Hypothalamus (tissue), 51 donors: ENCODE measurements at places on chromosomes 6 and 20.

GRCh38 chr6:146785001-146785585 is 186.3 kb downstream of the ADGB start:
- DNase-seq: no peak

- no peak for DNase-seq
Measured at GRCh38 chr6:104789770-104790190, 69.9 kb downstream of the HACE1 start.

- DNase-seq: no peak
Measured at GRCh38 chr6:170176898-170177771, 113.7 kb downstream of the DLL1 start.

DNA sequence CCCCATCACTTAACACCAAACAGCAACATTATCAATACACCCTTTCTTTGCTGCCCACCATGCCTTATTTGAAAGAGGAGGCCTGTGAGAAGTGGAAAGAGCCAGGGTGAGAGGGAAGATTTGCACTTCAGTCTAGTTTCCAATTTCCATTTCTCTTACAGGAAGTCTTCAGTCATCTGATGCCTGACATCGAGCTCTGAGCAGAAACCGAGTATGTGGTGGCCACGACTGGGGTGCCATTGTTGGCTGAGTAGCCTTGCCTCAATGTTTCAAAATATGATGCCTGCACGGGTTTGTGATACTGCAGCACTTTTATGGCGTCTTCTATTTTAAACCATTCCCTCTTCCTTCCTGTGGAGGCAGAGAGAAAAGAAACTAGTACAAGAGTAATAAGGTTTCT is 39.8 kb upstream of the SMIM29 start:
- no peak for DNase-seq

DNA sequence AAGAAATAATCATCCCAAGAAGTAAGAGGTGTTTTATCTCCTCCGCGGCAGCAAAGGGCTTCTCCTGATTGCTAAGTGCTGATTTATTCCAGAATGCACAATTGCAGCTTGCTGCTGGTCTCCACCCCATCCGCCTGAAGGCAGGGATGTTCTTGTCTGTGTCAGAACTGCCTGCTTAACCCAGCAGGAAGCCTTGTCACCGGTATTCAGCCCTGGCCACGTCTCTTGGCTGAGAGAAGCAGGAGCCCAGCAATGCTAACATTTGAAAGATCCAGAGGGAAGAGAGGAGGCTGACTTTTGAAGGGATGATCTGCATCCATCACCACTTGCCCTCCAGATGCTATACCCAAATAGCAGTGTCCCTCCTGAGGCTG is 4.2 kb downstream of the SCML4 start:
- DNase-seq: no peak

DNA sequence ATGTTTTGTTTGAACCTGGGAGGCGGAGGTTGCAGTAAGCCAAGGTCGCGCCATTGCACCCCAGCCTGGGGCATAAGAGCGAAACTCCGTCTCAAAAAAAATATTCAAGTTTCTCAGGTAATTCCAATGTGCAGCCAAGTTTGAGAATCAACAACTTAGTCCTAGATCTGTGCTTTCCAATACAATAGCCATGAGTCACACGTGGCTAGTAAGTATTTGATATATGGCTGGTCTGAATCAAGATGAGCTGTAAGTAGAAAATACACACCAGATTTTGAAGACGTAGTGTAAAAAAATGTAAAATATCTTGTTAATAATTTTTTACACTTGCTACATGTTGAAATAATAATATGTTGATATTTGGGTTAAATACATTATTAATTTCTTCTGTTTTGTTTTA is 35.0 kb upstream of the BTBD3 start:
- no peak for DNase-seq

DNA sequence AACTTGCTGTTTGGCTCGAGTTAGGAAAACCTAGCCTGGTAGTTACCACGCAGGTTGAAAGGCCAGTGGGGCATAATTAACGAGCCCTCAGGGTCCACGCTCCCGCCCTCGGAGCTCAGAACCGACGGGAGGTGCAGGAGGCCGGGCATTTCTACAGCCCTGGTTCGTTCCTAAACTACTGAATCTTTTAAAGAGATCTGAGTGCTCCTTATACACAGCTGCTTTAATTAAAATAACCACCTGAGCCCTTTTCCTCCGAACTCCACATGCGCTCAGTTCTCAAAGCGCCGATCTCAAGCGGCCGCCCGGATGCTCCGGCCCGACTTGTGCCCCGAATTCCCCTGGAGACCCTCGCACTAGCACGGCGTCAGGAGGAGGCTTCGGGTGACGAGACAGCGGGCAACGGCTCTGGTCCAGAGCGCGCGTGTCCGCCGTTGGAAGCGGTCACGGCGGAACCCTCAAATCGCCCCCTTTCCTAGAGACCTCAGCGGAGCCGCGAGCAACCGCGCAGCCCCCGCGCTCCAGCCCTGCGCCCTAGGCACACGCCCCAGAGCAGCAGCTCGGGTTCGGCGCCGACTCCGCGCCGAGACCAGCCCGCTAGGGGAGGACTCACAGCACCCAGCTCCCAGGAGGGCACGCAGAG is 397 bp downstream of the WDR27 start:
- no peak for DNase-seq

DNA sequence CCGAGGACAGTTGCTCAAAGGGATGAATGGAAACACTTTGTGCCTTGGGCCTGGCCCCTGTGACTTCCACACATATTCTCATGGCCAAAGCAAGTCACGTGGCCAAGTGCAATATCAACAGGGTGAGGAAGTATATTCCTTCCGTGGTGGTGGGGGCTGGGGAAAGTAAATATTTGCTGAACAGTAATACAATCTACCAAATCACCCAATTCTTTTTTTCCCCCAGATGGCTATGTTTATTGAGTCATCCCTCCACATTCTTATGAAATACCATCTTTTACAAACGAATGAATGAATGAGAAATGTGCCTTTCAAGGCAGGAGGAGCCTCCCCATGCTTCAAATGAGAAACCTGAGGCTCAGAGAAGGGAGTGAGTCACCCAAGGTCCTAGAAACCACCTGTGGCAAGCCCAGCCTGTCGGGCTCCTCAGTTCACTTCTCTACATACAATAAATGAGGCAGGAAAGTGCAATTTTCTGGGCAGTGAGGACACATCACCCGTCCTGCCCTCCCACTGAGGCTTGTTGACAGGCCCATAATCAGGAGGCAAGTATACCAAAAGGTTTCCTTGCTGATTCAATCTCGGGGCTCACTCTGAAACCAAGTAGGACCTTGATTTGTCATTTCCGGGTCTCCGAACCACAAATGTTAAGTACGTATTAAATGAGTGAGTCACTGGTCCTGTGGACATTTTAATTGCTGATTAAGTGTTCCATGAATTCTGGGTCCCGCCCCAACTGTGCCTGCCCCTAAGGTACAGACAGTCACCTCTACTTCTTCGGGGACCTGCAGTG is 25.3 kb upstream of the TOP1 start:
- no peak for DNase-seq

- DNase-seq: no peak
Measured at GRCh38 chr20:60553095-60553494, 594.9 kb downstream of the CDH26 start.

- DNase-seq: no peak
Measured at GRCh38 chr6:166333172-166333995, 9.0 kb downstream of the SFT2D1 start.

- no peak for DNase-seq
Measured at GRCh38 chr6:52089758-52090348, 2.4 kb upstream of the PKHD1 start.
